ENCODE measurements at places on chromosomes 3 and 15.

- DNase-seq = no peak
Measured at GRCh38 chr3:57530071-57530608, 14.0 kb downstream of the DNAH12 start.

- no peak for DNase-seq
Measured at GRCh38 chr15:76162784-76163456, 103.1 kb downstream of the TMEM266 start.

GRCh38 chr3:87674397-87675161 is 384.2 kb downstream of the CGGBP1 start:
- DNase-seq = no peak

GRCh38 chr3:126837773-126838172 is 133.7 kb downstream of the CHCHD6 start:
- DNase-seq = no peak

DNA sequence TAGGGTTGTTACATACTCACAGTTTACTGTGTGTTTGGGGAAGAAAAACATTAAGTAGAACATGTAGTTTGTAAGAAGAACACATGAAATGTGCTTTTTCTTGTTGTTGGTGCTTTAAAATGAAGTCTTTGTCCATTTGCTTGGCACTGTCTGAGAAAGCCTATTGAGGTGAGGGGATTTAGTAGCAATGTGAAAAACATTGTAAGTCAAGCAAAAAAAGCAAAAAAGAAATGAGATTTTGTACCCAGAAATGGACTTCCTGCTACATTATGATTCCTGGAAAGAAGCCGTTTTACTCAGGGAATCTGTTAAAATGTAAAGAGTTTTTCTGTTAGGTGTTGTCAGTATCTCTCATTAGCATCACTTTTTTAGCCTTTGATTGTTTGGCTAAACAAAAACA is 59.9 kb downstream of the KAT2B start:
- DNase-seq = no peak

DNA sequence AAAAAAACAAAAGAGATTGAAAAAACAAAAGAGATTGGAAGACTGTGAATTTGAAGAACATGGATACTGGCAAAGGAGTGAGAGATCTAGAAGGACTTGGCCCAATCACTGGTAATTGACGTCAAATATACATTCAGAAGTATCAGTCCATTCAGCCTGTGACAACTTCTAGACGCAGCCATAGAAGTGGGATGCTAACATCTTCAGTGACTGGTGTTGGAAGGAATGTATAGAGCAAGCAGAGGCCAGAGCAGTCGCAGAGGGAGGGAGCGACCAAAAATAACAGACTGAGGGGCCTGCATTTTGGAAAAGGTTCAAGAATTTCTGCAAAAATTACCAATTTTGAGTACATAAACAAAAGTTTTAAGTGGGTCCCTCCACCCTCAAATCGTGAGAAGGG is 473.3 kb downstream of the CADM2 start:
- no peak for DNase-seq

GRCh38 chr3:42001777-42002176 is 39.9 kb upstream of the ULK4 start:
- no peak for DNase-seq

DNA sequence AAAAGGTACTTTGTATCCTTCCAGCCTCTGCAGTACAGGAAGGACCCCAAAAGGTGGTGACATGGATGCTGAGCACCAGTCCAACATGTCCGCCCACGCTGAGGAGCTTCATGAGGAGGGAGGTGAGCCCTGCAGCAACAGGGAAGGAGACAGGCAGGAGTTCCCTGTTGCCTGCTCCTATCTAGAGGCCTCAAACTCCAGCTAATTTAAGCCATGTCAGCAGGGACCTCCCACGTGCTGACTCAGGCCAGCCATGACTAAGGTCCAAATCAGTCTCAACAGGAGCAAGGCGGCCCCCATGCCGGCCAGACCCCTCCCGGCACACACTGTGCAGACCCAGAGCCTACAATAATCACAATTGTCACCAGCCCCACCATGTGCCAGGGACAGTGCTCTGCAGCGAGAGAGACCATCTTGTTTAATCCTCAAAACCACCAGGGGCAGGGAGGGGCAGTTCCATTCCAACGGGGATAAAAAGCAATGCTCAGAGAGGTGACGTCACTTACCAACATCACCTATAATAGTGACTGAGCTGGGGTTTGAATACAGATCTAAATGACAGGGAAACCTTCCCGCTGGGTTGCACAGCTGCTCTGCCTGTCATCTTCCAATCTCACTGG is 54.5 kb upstream of the GATA2 start:
- no peak for DNase-seq

DNA sequence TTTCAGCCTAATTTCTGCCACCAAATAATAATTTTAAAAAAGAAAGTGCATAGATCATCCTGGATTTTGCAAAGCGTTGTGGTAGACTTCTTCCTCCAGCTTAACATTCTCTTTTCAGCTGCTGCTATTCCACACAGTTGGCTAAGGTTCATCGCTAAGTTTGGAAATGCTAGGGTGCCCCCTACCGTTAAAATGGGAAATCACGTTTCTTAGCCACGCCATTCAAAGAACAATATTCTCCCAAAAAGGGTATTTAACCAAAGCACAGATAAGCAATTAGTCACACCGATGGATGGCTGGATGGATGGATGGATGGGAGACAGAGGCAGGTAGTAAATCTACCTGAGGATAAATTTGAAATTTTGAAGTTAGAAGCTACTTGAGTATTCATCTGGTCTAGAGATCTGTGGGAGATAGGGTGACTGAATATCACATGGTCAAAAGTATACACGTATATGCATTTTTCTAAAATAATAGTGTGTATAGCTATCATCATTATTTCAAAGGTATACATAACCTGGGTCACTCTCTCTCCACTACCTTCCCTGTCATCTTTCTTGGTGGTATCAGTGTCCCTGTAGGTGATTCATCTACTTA is 67.2 kb downstream of the EFHB start:
- no peak for DNase-seq

- no peak for DNase-seq
Measured at GRCh38 chr3:54123776-54124196, 1.4 kb downstream of the CACNA2D3 start.

- DNase-seq = peak; percentile 81
Measured at GRCh38 chr15:90400759-90401314, 12.8 kb downstream of the IQGAP1 start.

GRCh38 chr3:16290827-16291196 is 25.8 kb downstream of the OXNAD1 start:
- no peak for DNase-seq

- DNase-seq = no peak
Measured at GRCh38 chr3:106083207-106083606, 214.4 kb upstream of the CBLB start.

GRCh38 chr15:46080016-46080415 is 445.2 kb downstream of the SQOR start:
- DNase-seq = peak; percentile 36

DNA sequence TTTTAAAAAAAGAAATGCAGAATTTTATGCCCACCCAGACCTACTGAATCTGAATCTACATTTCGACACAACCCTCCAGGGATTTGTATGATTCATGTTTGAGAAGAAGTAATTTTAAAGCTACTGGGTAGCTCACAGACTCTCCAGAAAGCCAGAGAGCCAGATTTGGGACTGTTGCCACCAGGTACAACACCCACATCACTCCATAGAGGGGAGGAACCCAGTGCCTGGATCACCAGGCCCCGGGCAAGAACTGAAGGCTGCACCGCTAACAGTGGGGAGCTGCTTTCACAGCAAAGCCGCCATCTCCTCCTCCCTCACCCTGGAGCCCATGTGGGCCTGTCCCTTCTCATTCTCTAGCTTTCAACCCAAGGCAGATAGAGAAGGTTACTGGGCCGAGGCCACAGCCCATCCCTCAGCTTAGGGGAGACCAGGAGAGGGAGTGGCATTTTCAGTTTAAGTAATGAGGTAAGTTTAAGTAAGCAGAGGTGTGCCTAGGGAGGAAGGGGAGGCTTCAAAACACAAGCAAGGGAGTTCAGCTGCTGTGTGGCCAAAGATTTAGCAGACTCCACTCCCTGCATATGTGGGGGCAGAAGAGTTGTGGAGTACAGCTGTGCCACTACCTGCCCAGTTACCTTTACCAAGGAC is 109.8 kb downstream of the IL12A start:
- DNase-seq = no peak

DNA sequence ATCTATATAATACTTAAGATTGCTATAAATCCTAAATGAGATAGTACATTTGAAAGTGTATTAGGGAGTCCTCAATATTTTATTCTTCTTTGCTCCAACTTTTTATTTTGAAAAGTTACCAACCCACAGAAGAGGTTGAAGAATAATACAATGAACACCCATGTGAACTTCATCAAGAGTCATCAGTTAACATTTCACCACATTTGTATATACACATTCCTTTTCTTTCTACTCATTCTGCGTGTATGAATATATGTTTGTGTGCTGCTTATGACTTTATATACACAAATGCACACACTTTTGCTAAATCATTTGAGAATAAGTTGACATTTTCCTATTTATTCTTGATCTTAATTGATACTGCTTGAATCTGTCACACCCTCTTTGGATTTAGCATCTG is 193.3 kb upstream of the CGNL1 start:
- no peak for DNase-seq

GRCh38 chr3:172201136-172201869 is 161.9 kb downstream of the FNDC3B start:
- DNase-seq = no peak

DNA sequence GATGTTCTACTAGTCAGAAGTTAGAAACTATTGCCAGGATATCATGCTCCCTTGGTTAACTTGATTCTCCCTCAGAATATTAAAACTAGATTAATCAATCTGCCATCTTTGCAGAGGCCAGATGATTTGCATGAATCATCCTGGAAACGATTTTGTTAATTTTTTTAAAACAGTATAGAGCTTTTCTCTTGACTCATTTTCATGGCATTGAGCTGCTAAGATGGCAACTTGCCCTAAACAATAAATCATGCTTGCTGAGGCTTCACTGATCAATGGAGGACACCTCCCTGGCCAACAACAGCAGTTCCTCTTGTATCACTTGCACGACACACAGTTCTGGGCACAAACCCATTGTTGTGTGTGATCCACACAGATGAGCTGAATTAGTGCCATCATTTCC is 109.1 kb downstream of the COL6A6 start:
- DNase-seq = no peak

GRCh38 chr15:93249623-93250022 is 160.6 kb upstream of the RGMA start:
- no peak for DNase-seq

- DNase-seq = no peak
Measured at GRCh38 chr3:54797111-54797510, 130.7 kb downstream of the LRTM1 start.

- DNase-seq = no peak
Measured at GRCh38 chr3:187274977-187275338, 16.6 kb downstream of the MASP1 start.

- no peak for DNase-seq
Measured at GRCh38 chr3:128551451-128551850, 58.5 kb upstream of the GATA2 start.

DNA sequence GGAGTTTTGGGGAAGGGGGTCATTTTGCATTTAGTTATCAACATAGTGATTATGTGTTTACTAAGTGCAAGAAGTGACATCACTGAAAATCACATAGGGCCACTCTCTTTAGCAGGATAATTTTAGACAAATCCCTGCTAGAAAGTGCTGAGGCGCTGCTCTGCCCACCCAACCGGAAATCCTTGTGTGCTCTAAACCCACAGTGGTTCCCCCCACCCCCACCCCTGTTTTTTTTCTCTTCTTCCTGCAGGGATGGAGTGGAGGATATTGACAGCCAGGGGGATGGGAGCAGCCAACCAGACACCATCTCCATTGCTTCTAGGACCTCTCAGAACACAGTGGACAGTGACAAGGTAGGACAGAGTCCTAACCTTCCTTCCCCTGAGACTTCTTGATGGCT is 234.2 kb upstream of the UMPS start:
- DNase-seq = no peak

GRCh38 chr3:130787422-130788068 is 40.9 kb upstream of the PIK3R4 start:
- DNase-seq = no peak

DNA sequence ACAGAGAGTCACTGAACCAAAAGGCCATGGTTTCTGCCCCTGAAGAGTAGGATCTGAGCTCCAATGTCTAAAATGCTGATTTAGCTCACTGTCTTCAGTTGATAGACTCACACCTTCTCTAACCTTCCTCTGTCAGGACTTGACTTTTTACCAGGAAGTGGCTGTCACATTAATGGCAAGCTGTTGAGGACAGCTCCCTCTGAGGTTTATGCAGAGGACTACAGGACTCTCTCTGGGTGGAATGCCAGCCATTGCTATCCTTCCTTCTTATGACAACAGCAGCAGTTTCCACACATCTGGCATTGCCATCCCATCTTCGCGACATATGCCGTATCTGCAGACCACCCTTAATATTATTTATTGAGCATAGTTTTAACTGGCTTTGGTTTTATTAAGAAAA is 103.8 kb upstream of the PRICKLE2 start:
- DNase-seq = no peak

GRCh38 chr3:149886957-149887356 is 73.9 kb downstream of the RNF13 start:
- DNase-seq = no peak

GRCh38 chr3:4292301-4292700 is 10.9 kb upstream of the SETMAR start:
- no peak for DNase-seq

GRCh38 chr15:60407415-60407805 is 9.6 kb upstream of the ANXA2 start:
- DNase-seq = no peak

DNA sequence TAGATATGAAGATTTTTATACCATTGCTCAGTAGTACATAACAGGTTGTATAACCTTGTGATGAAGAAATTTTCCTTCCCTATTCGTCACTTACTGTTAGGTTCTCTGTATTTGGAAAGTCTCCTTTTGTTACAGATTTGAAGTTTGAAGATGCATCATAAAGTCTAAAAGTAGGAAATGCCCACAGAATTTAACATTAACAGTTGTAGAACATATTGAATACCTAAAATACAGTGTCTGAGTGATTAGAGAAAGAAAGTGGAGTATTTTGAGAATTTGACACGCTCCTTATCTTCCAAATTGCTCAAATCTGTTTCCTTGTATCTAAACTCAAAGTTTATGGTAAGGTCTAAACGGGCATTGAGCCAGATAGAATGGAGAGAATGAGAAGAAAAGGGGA is 111.3 kb downstream of the MBNL1 start:
- DNase-seq = no peak

GRCh38 chr3:79002465-79003372 is 765.1 kb downstream of the ROBO1 start:
- no peak for DNase-seq

GRCh38 chr15:51726302-51727073 is 11.0 kb downstream of the LYSMD2 start:
- no peak for DNase-seq

DNA sequence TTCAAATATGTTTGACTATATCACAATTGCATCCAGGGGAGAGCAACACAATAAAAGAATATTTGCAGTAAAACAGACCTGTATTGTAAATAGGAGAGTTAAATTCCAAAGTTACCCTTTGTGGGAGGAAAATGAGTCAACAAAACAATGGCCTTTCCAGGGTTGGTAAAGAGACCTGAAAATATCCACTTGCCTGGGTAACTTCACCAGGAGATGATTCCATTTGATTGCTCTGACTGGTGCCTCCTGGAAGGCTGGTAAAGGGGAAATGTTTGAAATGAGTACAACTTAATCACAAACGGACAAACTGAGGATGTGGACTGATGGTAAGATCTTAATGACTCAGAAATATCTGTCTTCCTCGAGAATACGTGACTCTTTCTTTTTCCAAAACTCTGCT is 43.6 kb upstream of the SRGAP3 start:
- DNase-seq = no peak
